ENCODE measurements at places on chromosomes 13 and 19.
A peak's percentile ranks its signal among the peaks of the same experiment; 100 is the strongest.

DNA sequence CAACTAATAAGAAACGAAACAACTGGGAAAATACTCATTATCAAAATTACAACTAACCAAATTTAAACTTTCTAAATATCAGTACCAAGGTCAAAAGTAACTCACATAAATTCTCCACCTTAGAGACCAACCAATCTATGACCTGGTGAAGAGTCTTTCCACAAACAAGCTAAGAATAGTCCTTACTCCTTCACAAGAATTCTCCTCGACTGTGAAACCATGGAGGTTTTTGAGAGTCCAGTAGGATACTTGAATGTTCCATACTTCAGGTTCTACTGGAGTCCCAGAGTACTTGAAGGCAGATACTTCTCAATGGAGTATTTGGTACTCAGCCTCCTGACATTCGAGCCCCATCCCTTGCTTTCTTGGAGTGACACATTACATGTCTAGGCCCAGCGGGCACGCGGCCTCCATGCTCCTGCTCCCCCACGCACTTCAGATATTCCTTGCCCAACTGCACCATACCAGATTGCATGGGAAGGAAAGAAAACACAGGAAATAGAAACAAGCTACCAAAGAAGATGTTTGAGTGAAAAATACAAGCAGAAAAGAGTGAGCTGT lies 63.9 kb downstream of the ABCC4 start:
- no peak for DNase-seq

- DNase-seq = no peak
Observed at GRCh38 chr13:77724092-77724491, 26.6 kb downstream of the SLAIN1 start.

- no peak for DNase-seq
Observed at GRCh38 chr19:19409205-19409604, 3.7 kb downstream of the GATAD2A start.

DNA sequence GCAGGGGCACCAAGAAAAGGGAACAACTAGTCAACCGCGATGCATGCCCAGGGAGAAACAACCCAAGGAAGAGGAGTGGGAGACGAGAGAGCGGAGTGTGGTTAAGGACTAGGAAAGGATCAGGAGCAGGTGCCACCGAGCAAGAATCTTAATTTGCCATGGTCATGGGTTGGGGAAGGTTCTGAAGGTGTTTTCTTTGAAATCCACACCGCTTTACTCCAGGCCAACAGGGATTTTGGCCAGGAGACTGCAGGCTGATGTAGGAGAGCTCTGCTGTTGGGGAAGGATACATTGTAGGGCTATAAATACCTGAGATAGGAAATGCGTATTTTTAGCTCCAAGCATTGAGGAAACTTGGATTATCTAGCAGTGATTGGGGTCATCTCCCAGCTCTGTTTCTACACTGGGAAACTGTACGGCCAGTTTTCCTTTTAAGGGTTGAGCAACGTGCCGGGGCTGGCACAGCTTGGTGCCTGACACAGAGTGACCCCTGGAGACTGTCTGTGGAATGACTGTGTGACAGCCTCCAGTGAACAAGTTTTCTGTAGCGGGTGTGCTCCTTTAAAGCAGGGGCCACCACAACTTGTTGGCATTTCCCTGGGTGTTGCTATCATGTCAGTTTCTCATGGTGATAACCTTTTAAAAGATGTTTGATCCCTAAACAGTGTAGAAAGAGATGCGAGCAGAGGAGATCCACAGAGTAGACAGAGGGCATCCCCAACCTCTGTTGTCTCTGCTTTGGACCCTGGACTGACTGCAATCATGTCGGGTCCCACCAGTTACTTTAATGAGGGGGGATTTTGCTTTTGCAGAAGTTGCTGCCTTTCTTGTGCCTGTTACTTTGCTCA lies 34.3 kb downstream of the ZNF536 start:
- DNase-seq = peak; percentile 8

GRCh38 chr13:92827503-92827902 lies 399.1 kb upstream of the GPC6 start:
- no peak for DNase-seq

DNA sequence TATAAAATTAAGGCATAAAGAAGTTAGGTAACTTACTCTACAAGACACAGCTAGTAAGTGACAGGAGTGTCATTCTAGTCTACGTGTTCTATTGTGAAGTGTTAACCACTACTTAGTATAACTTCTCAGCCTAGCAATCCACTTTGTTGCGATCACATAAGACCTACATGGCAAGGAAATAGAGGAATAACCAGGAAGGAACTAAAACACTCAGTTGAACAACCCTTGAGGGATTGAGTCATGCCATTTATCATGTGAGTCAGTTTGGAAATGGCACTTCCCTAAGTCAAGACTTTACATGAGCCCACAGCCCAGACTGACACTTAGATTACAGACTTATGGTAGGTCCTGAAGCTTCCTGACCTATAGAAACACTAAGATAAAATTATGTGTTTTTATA lies 279.5 kb upstream of the PCDH20 start:
- DNase-seq = no peak

DNA sequence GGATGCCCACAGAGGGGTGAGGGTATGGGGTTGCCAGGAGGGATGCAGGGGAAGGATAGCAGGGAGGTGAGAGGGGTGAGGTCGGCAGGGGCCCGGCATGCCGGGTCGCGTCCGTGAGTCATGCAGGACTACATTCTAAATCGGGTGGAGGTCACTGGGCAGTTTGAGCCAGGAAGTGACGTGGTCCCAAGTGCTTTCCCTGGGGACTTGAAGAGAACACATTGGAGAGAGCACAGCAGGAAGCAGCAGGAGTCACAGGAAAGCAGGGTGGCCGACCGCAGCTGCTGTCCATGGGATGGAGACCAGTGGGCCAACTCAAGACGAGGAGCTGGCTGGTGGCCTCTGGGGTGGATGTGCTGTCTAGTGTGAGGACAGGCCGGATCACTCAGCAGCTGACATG lies 92.0 kb upstream of the WASF3 start:
- no peak for DNase-seq

DNA sequence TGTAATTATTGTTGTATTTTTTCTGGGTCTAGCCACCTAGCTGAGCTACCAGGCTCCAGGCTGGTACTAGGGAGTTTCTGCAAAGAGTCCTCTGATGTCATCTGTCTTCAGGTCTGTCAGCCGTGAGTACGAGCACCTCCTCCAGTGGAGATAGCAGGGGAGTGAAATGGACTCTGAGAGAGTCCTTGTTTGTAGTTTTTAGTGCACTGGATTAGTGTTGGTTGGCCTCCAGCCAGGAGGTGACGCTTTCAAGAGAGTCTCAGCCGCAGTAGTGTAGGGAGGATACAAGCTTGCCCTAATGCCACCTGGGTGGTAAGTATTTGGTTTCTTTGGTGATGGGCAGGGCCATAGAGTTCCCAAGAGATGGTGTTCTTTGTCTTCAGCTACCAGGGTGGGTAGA lies 384.8 kb downstream of the SLC7A1 start:
- no peak for DNase-seq

DNA sequence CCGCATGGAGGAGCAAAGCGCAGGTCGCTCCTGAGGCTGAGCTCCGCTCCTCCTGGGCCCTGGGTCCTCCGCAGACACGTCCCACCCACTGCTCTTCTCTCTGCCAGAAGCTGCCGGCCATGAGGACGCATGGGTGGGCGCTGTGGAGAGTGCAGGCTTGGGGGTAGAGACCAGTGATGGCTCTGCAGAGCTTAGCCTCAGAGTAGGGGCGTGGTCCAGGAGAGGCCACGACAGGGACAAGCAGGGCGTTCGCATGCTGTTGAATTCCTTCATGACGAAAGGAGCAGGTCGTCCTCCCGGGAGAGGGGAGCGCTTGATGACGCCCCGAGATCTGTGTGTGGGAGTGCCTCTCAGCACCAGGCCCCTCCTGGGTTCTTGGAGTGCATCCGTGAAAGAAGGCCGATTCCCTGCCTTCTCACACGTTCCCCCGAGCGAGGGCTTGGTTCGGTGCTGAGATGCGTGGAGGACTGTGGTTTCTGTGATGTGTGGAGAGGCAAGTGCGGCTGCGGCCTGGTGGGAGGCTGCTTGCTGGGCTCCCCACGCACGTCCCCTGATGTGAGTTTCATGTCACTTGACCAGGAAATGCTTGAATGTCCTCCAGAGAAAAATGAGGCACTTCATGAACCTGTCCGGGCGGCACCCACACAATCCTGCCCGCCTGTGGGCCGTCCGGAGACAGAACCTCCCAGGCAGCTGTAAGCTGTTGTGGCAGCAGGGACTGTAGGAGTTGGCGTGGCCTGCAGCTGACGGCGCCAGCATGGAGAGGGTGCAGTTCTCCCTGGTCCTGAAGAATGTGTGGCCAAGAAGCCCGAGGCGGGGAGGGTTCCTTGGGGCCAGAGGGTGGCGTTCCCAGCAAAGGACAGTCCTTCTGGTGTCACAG lies 4.5 kb downstream of the SF3A2 start:
- DNase-seq = no peak

DNA sequence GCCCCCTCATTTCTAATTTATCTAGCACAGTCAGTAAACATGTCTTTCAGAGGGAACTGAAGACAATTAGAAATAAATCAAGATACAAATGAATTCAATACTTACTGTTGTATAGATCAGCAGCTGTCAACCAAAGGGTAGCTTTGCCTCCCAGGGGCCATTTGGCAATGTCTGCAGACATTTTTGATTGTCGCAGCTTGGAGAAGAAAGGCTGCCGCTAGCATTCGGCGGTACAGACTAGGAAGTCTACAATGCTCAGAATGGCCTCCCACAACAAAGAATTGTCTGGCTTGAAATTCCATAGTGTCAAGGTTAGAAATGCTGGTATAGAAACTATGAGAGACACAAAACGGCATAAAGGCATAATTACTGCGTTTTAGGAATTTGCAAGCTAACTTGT lies 91.6 kb downstream of the RGCC start:
- no peak for DNase-seq

GRCh38 chr13:91978571-91978970 lies 580.1 kb downstream of the GPC5 start:
- DNase-seq = no peak

DNA sequence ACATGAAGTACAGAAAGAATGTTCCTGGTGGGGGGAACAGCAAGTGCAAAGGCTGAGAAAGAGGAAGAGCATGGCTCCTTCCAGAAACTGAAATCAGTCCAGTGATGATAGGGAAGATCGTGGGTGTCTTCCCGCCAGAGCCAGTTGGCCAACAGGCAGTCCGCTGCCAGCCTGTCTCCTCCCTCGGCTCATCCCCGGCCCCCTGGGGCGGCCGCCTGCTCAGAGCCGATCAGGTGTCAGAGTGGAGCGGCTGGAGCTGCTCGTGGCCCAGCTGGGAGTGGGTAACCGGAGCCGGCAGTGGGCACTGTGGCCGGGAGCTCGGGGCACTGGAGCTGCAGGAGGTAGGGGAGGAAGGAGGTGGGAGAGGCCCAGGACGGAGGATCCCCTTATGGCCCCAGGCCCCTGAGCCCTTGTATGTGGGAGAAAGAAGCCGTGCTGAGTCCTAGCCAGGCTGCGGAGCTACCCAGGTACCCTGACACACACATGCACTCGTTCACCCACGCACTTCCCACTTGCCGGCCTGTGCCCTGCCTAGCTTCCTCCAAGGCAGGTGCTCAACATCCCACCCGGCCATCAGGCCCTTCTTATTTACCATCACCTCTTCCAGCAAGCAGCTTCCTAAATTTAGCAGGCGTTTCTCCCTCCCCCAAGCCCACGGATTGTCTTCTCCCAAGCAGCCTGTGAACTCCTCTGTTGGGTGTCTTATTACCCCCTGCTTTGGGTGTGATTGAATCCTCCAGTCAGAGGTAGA lies 1.7 kb downstream of the ANKRD24 start:
- no peak for DNase-seq

DNA sequence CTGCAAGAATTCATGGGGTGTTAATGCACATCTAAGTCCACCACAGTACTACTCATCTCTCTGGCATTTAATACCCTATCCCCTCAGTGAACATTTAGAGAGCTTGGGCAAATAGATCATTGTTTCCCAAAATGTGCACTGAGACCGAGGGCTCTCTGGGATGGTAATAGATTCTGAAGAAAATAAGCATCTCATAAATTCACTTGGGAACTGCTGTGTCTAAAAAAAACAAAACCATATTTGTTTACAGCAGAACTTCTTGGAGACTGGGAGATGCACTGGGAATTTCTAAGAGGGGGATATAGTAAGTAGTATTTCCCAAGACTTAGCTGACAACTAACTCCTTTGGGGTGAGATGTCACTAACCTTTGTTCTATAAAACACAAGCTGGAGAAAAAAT lies 58.4 kb downstream of the ENOX1 start:
- peak; percentile 31 for DNase-seq

- no peak for DNase-seq
Observed at GRCh38 chr13:58926858-58927257, 1236.9 kb downstream of the DIAPH3 start.

GRCh38 chr13:41411060-41411459 lies 46.3 kb upstream of the RGCC start:
- no peak for DNase-seq

DNA sequence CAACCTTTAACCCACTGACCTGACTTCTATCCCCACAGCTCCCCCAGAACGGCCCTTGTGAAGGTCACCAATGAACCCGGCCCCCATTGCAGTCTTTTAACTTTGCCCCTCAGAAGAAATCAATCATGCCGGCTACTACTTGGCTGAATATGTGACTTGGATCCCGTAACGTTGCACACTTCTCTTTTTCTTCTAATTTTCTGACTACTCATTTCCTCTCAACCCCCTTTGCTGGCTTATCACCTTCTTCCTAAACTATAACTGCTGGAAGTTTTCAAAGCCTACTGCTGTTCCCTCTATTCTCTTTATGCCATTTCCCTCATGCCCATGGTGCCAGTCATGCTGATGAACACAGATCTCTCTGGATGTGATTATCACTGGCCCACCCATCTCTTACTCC lies 367.6 kb downstream of the DNAJC15 start:
- DNase-seq = no peak

GRCh38 chr19:37997911-37998344 lies 90.9 kb downstream of the SIPA1L3 start:
- DNase-seq = peak; percentile 98

GRCh38 chr19:38267761-38268483 lies 3.5 kb downstream of the SPINT2 start:
- no peak for DNase-seq

DNA sequence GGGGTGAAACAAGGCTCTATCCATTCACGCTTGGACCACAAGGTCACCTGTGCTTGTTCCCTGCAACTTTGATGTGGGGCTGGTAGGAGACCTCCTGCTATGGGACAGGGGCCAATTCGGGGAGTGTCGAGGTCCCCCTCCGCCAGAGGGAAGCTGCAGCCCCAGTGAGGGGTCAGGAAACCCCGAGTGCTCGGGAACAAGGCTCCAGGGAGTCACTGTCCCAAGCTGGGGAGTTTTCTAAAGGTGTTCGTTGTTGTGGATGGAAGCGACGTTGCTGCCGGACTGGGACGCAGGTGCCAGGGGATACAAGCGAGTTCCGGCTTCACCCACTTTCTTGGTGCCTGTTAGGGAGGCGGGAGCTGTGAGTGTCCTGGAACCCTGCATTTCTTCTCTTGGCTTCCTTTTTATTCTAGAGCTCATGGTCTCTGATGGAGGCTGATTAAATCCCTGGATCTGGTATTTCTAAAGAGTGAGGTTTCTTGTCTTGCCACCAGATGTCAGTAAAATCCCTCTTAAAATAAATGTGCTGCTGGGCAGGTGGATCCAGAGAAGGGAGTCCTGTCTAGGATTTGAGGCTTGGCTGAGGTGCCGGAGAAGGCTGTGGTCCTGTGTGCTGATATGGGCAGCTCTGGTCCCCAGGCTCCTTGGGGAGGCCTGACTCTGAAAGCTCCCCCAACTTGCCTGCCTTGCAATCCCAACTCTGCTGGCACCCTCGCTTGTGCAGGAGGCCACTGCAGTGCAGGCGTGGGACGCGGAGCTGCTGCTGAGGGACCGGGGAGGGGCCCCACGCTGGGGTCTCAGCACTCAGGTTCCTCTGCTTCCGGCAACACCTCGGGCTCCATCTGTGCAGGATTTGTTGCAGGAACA lies 153.9 kb downstream of the TEX29 start:
- peak; percentile 33 for DNase-seq
